ENCODE measurements at places on chromosomes 1 and 21.

DNA sequence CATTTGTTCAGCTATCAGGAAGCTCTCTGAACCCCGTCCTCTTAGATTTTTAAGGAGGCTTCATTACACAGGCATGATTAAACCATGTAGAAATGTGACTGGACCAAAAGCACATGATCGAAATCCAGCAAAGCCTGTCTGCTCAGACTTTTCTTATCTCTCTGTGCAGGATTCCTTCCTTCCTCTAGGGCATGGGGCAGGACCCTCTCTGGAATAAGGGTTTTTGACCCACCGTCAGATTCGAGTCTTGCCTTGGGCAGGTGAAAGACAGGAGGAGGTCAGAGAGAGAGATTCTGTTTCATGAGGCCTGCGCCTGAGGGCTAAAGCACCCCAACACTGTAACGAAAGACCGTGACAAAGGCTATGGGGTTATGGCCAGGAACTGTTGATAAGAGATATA is 136.8 kb downstream of the RHOU start:
- DNase-seq = no peak

- no peak for DNase-seq
Observed at GRCh38 chr1:111542187-111542586, 38.8 kb upstream of the ADORA3 start.

DNA sequence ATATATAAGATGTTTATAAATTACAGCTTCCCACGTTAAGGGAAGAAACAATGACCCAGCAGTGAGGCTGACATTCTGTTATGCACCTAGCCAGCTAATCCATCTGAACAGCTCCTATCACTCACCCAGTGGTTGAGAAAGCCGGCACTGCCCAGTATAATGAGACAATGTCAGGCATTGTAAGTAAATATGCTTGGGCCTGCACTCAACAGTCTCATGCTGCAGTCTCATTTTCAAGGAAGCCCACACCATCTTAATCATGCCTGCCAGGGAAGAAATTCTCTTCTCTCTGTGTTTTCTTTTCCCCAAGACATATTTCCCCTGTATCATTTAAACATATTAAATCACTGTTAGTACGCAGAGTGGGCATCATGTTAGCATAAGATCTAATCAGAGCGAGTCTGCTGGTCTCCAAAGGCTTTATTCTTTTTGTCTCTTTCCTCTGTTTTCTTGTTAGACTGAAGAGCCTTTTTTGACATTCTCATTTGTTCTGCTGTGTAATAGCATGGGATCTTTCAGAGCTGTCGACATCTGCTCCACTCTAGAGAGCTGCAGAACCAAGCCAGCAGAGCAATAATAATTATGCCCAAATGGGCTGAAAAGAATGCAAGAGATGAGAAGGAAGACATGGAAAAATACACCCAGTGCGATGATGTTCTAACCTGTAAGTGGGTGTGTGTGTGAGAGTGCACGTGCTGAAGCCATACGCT is 67.6 kb upstream of the SLC22A15 start:
- DNase-seq = no peak

- DNase-seq = no peak
Observed at GRCh38 chr1:154878371-154879037, 8.4 kb upstream of the KCNN3 start.

GRCh38 chr1:226438007-226438406 is 30.1 kb upstream of the PARP1 start:
- DNase-seq = no peak

DNA sequence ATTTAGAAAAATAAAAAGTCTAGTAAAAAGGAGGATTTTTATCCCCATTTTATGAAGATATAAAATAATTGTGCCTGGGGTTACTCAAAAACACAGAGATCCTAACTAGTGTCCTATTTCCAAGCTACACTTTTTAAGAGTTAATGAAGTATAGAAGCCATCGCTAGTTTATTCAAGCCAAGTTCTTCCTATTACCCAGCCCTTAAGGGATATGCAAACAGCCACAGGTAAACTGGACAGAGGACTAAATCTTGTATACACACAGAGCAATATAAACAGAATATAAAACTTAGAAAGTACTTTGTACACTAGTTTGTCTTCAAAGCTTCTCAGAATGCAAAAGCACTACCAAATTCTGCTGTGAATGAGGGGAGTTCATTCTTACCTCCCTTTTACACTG is 111.1 kb downstream of the RERE start:
- no peak for DNase-seq

GRCh38 chr1:205933671-205934618 is 9.3 kb downstream of the SLC26A9 start:
- DNase-seq = no peak

GRCh38 chr1:191589536-191589935 is 568.7 kb upstream of the RGS18 start:
- DNase-seq = no peak

DNA sequence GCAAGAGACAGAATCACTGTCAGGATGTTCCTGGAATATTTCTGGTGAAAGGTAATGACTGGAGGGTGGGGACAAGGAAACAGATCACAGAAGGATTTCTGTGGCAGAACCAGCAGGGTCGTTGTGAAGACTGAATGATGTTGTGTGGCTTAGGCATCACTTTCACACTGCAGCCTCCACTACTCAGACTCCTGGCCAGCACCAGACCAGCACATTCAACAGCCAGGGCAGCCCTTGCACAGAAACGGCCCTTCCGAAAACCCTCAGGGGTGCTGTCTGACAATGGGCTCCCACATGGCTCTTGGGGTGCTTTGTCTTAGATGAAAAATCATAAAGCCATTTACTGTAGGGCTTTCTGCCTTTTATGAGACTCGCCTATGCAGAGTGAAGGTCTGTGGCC is 3.8 kb upstream of the RAB7B start:
- DNase-seq = no peak

GRCh38 chr1:54698346-54698745 is 17.3 kb upstream of the TTC4 start:
- no peak for DNase-seq

DNA sequence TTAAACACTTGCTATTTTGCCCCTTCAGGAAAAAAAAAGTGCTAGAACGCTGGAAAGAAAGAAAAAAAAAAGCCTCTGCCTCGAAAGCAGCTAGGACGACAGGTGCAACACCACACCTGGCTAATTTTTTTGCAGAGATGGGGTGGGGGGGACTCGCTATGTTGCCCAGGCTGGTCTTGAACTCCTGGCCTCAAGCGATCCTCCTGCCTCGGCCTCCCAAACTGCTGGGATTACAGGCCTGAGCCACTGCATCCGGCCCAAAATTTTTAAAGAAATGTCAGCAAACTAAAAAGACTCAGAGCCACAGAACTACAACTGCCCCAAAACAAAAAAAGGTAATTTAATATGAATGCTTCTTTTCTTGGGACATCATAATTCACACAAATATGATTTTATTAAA is 1.4 kb downstream of the DOCK7 start:
- no peak for DNase-seq

DNA sequence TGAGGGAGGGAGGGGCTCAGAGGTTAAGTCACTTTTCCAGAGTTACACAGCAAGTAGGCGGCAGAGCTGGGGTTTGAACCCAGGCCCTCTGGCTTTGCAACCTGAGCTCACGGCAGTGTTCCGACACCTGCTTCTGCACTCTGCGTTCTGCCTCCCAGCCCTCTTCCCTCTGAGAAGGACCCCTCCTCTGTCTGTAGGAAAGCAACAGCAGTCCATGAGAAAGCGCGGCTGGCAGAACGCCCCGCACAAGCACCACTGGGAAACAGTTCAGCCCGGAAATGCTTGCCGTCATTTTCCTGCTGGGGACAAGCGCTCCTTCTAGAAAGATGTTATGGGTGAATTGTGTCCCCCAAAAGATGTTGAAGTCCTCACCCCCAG is 241.1 kb downstream of the NPHP4 start:
- DNase-seq = no peak

GRCh38 chr1:100387657-100388350 is 35.5 kb downstream of the CDC14A start:
- no peak for DNase-seq

- DNase-seq = no peak
Observed at GRCh38 chr1:52239708-52240001, 97.8 kb downstream of the ZFYVE9 start.

GRCh38 chr1:47849591-47850261 is 147.5 kb downstream of the TRABD2B start:
- no peak for DNase-seq

GRCh38 chr21:20443558-20444155 is 554.6 kb upstream of the NCAM2 start:
- no peak for DNase-seq

GRCh38 chr1:23526329-23527041 is 4.5 kb downstream of the E2F2 start:
- DNase-seq = no peak

GRCh38 chr1:47565092-47565491 is 127.2 kb downstream of the FOXD2 start:
- no peak for DNase-seq

- DNase-seq = no peak
Observed at GRCh38 chr1:53585129-53585528, 125.9 kb downstream of the DMRTB1 start.

DNA sequence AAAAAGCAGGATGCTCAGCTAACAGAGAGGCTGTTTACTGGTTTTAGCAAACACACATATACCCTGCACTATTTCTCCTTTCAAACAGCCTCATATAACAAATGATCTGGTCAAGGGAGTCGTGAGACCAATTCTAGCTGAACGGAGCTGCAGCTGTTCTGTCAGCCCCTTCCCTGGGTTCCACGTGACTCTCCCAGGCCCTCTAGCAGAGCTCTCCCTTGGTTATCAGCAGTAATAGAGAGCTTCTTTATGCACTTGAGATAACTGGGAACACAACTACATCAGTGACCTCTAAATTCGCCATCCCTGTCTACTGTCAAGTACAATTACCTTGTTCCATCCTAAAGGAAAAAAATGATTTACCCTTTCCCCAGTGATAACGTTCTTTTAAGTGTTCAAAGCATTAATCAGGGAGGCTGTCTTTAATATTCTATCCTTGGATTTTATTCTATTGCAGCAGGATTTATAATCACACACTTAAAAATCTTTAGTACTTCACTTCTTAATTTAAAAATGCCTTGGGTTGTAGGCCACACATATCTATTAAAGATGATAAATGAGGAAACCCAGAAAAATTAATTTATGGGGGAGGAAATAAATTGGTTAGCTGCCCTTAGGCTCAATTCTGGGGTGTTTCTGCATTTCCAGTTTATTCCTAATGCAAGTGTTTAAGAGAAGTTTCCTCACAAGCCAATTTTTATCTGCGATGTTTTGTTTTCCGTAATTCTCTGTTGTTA is 28.2 kb downstream of the PTGER3 start:
- DNase-seq = no peak

GRCh38 chr21:43603233-43603626 is 56.1 kb downstream of the HSF2BP start:
- DNase-seq = no peak
